ENCODE measurements at places on chromosomes 6 and 20.
A peak's percentile ranks its signal among the peaks of the same experiment; 100 is the strongest.

GRCh38 chr6:161393839-161394364 is 120.0 kb upstream of the AGPAT4 start:
- peak; percentile 44 for DNase-seq

DNA sequence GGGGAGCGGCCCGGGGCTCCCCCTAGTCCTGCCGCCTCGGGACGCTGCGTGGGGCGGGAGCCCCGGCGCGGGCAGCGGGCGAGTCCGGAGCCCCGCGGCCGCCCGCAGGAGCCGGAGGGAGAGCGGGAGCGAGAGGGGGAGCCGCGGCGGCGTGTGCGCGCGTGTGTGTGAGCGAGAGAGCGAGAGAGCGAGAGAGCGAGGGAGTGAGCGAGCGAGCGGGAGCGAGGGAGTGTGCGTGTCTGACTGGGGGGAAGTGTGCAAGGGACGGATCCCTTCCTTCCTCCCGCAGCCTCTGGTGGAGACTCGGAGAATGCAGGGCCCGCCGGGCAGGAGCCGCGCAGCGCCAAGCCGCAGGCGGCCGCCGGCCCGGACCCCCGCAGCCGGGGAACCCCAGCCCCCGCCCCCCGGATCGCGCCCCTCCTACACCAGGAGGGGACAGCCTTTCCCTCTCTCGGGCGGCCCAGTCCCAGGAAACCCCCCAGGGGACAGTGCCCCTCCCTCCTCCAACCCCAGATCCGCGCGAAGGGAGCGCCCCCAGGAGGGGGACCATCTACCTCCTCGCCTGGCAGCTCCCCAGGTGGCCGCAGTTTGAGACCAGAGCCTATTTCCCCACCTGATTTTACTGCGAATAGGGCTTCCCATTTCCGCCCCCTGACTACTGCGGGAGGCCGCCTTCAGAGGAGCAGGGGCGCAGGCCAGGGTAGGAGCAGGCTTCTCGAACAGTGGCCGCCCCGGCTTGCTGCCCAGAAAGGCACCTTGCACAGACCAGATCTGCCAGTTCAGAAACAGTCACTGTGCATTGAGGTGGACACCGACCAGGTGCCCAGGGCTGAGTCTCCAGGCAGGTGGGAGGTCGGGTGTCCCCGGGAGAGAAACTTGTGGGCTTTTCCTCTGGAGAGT is at the start of gene CDH22:
CDH22 (minus strand) TSS at position 241 of the 900 bp plus-strand sequence. CDS start 57,204 bp downstream, outside the sequence.
- peak; percentile 54 for DNase-seq

GRCh38 chr20:64168381-64169090 is 4.3 kb downstream of the MYT1 start:
- no peak for DNase-seq

- DNase-seq = peak; percentile 29
Observed at GRCh38 chr6:7176208-7176607, 68.4 kb downstream of the RREB1 start.

Data from ovary (tissue), 10 donors.